ENCODE measurements at places on chromosomes 5 and 9.

- DNase-seq, result no peak
Observed at GRCh38 chr9:129109952-129110739, 447 bp downstream of the CRAT start.

- DNase-seq, result no peak
Observed at GRCh38 chr9:32906213-32906612, 95.2 kb downstream of the APTX start.

- DNase-seq, result no peak
Observed at GRCh38 chr9:37030611-37030939, 3.5 kb downstream of the PAX5 start.

DNA sequence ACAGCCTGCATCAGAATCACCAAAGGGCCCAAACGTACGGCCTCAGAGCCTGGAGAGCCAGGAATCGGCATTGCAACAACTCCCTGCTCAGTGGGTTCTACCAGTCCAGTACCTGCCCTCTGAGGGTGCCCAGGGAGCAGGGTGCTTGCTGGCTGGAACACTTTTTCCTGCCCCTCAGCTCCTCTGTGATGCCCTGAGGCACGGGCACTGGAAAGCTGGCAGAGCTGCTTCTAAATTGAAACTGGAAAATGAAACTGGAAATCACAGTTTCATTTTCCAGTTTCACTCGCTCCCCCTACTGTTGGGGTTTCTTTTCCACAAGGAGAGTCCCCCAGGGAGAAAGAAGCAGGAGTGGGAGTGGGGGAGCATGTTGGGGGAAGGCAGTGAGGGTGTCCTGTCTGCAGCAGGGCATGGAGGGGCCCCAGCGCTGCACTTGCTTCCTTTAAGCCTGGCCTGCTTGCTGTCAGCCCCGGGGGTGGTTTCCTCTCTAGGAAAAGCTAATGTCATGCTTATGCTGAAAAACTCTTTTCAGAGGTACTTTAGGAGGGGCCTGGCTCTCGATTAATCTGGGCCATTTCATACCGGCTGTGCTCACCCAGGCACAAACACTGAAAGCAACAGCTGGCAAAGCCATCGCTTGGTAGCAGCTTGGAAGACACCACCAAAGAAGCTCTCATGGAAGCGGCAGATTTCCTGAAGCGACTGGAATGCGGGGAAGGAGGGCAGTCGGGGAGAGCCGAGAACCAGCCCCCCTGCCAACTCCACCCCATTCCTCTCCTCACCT, 26.2 kb downstream of the IRF1 start:
- no peak for DNase-seq

DNA sequence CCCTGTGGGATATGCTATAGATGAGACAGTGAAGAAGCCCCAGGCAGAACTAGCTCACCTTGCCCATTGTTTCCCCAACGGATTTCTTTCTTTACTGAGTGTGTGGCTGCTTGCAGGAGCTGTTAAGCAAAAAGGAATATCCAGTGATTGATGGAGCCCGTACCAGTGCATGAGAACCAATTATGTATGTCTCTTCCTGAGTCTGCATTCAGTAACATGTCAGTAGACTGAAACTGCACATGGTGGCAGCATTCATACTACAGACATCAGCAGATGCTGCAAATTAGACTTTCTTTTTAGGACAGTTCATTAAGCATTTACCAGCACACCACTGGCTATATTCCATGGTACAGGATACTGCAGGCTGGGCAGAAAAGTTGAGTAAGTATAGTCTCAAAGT, 90.3 kb upstream of the PLCXD3 start:
- no peak for DNase-seq

GRCh38 chr5:4837489-4838058, 302.6 kb upstream of the ADAMTS16 start:
- no peak for DNase-seq

GRCh38 chr5:132947671-132948070, 15.8 kb downstream of the AFF4 start:
- DNase-seq, result no peak

DNA sequence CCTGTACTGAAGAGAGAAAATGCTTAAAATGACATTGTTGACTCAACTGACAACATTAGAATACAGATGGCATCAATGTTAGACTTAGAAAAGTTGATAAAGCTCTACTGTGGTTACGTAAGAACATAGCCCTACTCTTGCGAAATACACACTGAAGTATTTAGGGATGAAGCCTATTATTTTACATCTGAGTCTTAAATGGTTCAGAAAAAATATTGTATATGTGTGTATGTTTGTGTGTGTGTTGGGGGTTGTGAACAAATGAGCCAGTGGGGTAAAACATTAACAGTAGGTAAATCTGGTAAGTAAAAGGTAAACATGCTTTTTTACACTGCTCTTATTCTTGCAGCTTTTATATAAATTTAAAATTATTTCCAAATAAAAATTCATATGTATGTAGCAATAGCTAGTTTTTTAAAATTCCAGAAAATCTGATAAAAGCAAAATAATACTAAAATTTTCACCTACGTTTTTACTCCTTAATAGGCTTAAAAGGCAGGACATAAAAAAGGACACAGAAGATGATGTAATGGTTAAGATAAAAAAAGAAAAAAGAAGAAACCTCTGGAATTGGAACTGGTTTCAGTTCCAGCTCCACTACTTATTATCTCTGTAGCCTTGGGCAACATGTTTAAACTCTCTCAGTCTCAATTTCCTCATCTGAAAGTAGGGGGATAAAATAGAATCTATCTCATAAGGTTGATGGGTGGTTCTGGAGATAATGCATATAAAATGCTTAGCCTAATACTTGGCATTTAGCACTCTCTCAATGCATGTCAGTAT, 44.3 kb downstream of the GARNL3 start:
- no peak for DNase-seq

- no peak for DNase-seq
Observed at GRCh38 chr5:89407054-89407453, 524.1 kb upstream of the MEF2C start.

DNA sequence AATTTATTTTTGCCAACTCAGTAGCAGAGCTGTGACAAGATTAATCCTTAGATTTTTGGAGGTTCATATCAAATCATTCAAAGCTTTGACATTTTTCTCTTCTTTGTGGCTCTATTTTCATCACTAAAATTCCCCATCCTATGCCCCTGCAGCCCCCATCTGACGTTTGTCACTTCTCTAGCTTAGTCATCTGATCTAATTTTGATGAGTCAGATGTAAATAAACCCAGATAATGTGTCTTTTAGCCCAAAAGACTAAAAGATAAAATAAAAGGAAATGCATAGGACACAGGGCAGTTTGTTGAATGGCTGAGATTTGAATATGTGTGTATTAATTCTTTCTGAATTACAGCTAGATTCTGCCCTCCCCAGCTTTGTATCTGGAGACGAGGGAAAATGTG, 897 bp upstream of the HSPB3 start:
- DNase-seq, result no peak

GRCh38 chr9:83182071-83182470, 119.1 kb upstream of the RASEF start:
- DNase-seq, result no peak

GRCh38 chr5:159094745-159095144, 5.0 kb downstream of the EBF1 start:
- no peak for DNase-seq

DNA sequence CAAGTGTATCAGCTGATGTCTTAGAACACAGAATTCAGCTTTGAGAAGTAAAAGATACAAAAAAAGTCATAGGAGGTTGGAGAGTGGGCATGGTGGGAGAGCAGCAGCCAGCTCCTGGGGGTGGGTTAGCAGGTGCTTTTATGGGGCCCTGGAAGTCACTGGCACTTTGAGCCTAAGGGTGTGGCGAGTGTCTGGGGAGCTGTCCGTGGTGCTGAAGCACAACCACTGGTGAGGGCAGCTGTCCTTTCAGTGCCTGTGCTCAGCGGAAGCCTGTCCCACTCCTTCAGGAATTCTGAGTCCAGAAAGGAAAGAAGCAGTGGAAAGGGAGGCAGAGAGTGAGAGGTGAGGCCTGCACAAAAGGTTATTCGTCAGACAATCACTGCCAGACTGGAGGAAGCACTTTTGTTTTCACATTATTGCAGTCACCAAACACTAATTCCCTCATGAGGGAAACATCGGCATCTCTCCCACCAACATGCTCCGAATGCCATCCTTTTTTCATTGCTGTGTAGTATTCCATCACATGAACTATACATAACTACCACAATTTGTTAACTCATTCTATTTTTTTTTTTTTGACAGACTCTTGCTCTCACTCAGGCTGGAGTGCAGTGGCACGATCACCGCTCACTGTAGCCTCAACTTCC, 59.4 kb upstream of the RAPGEF1 start:
- DNase-seq, result peak; percentile 22

DNA sequence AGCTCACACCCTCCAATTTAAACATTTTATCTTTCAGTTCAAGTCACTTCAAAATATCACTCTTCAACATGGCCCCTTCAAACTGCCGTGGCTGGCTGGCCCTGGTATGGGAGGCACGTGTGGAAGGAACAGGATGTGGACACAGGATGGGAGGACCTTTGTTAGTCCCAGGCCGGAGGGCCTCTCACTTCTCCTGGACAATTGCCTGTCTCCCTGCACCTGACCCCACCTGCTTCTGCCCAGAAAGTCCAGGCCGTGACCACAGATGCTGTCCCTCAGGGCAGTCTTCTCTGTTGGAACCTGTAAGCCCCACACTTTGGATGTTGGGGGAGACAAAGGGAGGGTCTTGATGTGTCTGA, 19.4 kb downstream of the AMBP start:
- DNase-seq, result no peak

DNA sequence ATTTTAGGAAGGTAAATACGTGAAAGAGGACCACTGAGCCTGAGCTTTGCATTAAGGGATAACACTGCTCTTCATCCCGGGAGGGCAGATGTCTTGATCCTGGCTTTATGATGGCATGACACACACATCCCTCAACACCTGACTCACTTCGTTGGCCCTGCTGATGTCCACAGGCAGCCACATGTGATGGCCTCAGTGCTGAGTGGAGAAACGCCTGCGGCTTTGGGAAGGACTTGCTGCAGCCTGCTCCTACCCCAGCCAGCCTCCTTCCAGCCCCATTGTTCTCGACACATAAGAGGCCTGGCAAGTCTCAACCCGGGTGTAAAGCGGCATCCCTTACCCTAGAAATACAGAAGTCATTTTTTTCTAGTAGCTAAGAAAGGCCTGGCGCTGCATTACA, 169.0 kb downstream of the SYK start:
- no peak for DNase-seq

DNA sequence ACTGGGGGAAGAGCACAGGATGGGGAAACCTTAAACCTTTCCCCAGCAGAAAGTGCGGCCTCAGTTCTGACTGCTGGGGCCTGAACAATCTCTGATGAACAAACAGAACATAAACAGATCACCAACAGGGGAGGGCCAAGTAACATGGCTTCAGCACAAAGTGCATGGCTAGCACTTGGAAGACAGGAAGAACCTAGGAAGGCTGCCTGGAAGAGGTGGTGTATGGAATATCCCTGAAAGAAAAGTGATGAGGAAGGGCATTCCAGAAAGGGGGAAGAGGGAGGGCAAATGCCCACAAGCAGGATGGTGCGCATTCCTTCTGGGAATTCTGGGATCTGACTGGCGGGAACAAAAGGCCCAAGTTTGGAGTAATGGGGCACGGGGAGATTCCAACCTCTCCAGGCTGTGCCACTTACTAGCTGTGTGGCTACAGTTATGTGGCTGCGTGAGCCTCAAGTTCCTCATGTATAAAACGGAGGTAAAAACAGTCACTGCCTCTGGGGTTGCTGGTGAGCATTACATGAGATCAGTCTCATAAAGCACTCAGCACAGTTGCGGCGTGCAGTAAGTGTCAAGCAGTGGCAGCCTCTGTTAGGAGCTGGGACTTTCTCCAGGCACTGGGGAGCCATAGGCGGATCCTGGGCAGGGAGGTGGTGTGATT, 1.6 kb downstream of the PDGFRB start:
- DNase-seq, result no peak

GRCh38 chr5:122291000-122291901, 20.8 kb upstream of the SNCAIP start:
- no peak for DNase-seq

DNA sequence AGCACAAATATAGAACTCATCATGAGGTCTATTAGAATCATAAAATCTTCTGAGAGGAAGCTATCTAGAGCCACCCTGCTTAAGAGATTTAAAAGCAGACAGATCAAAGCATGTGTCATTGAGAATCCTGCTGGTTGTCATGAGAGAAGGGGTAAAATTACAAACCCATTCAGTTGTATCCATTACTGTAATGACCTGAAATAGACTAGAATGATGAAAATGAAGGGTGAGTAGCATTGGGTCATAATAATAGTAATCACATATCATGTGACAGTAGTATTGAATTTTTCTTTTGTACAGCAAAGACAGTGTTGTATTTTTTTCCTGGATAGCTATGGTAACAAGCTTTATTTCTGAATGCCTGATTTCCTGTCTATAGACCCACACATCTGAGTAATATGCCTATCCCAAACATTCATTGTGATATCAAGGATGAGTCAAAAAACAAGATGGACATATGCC, 149.0 kb downstream of the PDE4D start:
- no peak for DNase-seq
